ENCODE measurements at places on chromosomes 13 and 19. TPM values are rescaled to one million over a fixed set of nuclear protein-coding genes. Genes with fewer than 3 reads are reported as not detected.

GRCh38 chr13:29164116-29164515 is 344.0 kb downstream of the MTUS2 start:
- peak; percentile 13 for DNase-seq

DNA sequence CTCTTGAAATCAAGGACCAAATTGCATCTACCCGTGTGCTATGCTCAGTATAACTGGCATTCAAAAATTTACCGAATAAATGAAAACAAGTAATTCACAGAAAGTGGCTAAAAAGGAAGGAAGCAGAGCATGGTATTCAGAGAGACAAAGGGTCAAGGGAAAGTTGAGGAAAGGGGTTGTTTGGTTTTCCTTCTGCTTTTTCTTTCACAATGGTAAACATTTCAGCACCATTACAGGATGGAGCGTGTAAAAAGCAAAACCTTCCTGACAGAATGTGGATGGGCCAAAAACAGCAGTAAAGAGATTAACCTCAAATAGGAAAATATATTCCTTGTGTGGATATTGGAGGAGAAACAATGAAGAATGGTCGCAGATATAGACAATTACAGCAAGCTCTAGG is 14.8 kb downstream of the DIAPH3 start:
- DNase-seq = no peak

GRCh38 chr13:59865398-59865797 is 298.3 kb downstream of the DIAPH3 start:
- no peak for DNase-seq

- DNase-seq = peak; percentile 82
Measured at GRCh38 chr19:17497149-17497798, 14.2 kb upstream of the PGLS start.

DNA sequence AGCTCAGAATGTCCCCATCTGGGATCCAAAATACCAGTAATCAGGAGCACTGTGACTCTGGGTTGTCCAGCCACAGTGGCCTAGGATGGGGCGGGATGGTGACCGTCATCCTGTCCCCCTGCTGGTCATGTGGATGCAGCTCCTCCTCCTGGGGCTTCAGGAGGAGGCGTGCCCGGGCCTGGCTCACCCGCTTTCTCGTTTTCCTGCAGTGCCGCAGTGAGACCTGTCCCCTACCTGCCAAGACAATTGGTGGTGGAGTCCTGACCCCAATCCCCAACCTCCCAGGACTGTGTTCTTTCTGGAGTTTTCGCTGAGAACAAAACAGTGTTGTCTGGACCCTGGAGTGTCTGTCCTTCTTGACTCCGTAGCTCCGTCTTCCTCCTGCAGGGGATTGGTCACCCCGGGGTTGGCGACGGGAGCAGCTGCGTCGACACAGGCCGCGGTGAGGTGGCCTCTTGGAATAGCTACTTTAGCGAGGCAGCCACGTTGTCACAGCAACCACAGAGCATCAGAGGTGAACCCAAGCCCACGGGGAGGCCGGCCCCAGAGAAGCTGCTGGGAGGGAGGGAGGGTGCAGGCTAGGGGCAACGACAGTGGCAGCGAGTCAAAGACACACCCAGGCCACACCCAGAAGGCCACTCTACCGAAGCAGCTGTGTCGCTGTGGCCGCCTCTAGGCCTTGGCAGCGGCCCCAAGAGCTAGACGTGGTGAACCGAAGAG is 10.2 kb upstream of the EMC10 start:
- peak; percentile 79 for DNase-seq

DNA sequence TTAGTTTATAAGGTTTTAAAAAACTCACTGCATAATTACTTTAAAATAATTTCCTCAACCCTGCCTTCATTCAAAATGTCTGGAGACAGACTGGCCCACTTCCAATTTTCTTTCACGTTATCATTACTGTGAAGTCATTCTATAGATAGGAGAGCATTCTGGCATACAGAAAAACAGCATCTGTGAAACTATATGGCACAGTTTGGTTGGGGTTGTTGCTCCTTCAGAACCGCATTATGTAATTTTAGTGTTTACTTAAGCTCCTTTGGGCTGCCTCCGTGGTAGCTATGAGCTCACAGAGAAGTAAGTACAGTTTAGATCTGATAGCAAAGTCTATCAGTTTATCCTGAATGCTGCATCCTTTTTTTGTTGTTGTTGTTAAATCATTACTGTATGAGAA is 104.3 kb downstream of the KCNRG start:
- no peak for DNase-seq

DNA sequence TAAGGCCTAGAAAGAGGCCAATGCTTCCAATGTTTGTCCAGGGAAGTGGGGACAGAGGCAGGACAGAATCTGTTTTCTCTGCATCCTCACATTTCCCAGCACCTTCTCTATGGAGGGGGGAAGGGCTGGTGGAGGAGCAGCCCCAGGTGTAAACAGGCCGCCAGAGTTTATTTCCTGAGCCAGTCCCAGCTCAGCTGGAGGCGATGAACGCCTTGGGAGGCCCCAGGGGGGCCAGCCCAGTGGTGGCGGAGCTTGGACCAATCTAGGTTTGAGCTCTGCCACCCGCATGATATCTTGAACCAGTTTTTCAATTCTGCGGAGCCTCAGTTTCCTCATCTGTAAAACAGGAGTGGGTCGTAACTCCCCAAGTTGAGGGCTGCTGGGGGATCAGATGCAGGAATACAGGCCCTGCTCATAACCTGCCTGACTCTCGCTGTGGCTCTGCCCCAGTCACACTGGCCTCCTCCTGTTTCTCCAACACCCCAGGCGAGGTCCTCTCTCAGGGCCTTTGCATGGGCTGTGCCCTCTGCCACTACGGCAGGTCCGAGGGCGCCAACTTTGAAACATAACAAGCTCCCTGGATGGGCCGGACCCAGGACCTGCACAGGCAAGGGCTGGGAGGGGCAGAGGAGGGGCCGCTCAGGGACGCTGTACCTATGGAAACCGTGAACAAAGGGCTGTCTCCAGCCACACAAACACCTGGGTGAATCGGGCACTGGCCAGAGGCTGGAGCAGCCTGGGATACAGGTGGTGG is 1.1 kb downstream of the TNFAIP8L1 start:
- DNase-seq = no peak

- no peak for DNase-seq
Measured at GRCh38 chr13:31967155-31967554, 64.4 kb upstream of the FRY start.

Gene CYP2A6
- 1.6 TPM for total RNA-seq
